ENCODE measurements at places on chromosomes 12 and 14.

DNA sequence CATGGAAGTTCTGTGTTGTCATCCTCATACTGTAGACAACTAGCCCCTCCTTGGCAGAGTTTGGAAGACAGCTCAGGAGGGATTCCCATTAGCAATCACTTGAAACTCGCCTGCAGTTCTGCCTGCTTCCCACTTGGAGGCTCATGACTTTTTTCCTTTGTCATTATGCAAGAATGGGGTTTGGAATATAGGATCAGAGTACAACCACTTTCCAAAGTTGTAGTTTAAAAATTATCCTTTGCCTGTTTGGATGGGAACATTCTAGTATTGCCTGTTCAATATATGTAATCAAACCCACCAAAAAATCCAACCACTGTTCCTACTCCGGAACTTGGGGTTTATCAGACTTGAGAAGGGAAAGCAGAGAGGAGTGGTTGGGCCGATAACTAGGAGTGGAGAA lies 2.1 kb upstream of the GPD1 start:
- no peak for DNase-seq

DNA sequence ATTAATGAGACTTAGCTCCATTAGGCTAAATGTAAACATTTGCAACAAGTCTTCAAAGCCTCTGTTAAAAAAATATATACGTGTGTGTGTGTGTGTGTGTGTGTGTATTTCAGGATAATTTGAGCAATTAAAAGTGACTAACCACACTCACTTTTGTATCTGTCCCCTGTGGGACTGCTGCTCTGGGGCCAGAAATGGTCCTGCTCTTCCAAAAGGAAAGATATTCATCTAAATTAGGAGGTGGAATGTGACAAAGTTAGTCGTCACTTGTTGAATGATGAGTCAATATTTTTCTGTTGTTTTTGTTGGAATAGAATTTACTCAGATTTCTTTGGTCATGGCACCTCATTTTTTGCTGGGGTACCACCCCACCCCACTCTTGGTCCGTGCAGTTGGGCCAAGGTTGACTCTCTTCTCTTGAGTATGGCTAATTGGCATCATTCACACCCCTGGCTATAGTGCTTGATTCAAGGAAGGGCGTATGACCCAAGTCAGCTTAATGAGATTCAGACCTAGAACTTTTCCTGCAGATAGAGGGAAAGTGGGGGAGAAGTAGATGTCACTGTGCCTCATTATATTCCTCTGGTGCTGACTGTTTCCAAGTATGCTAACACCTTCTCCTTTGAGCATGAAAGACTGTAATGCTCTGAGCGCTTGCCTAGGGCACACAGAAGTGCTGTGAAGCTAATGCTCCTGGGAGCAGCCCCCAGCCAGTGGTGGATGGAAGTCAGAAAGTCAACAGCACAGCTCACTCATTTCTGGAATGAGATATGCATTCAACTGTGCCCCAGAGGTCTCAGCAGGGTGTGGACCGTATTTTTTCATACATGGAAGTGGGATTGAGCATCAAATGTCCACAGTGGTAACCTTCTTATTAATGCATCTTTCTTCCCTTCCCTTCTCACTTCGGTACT lies 577.0 kb upstream of the TBX3 start:
- no peak for DNase-seq

DNA sequence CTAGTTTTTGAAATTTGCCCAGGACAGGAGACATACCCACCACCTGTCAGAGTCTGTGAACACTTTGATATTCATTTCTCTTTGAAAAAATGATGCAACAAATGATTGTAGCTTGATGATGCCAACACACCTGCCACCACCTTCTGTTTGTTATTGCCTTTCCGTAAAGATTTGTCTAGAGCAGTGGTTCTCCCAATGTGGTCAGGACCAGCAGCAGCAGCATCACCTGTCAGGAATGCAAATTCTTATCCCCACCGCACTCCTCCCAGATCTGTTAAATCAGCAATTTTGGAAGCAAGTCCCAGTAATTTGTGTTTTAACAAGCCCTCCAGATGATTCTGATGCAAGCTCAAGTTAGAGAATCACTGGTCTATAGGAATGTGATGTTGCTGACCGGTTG lies 9.9 kb downstream of the CCDC175 start:
- no peak for DNase-seq

DNA sequence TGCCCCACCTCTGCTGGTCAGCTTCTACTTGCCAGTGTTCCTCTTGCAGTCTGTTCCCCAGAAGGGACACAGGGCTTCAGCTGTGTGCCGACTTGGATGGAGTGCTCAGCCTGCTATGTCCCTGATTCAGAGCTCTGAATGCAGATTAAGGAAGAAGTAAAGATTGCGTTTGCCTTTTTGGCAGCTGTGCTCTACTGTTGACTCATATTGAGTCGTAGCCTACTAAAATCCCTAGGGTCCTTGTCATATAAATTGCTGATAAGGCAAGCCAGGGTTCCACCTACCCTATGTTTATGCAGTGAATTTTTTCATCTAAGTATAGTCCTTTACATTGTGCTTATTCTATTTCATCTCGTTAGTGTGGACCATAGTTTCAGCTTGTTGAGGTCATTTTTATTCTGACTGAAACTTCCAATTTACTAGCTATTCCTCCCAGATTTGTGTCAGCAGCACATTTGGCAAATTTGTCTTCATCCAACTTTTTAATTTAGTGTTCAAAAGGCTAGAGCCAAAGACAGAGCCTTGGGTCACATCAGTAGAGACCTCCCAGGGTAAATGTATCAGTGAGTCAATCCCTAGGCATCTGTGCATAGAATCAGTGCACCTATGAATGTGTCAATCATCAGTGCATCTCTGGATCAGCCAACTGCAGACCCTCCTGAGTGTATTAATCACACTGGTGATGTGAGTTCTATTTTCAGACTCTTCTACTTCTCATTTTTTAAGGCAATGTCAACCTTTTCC lies 31.9 kb downstream of the CACNA1C start:
- DNase-seq = no peak

DNA sequence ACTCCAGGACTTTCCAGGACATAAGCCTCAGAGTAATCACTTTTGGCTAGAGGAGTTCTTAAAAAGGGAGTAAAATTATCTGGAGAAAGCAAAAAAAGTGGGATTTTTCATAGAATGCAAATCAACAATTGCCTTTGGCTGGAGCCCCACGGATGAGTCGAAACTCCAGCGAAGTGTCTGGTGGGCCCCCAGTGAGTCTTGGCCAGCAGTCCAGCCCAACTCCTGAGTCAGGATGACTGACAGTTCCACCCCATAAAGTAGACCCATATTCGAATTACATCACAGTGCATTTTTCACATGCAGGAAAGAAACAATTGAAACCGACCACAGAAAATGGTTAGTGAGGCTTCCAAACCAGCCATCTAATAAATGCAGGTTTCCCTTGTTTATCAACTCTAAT lies 265.7 kb downstream of the BCL11B start:
- DNase-seq = no peak

- DNase-seq = no peak
These were observed 505 bp upstream of the DENND5B start for GRCh38 chr12:31591380-31591901.

DNA sequence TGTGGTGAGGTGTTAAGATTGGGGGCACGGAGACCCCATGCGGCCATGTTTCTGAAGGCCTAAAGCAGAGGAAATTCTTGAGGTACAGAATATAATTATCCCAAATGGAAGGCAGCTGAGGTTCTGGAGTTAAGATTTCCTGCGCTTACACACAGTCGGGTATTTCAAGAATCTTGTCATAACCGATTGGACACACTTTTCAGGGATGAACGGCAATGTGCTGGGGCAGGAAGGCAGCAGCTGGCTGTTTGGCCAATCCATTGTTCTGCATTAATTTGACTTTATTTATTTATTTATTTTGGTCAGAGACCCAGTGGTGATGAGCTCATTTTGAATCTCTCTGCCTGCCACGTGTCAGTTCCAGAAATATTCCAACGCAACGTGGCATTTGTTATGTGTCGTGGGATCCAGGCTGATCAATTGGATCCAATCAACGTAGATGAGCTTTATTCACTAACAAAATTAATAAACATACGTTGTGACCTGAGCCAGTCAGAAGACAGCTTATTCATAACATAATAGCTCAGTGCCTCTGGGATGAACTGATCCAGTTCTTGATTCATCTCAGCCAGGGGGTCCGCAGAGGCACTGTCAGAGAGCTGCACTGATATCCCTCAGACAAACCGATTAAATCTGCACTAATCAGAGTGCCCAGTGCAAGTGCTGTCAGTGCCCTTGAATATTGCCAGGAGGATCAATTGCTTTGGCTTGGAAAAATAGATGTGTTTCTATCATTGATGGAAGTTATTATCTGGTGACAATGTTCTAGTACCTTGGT lies 181.0 kb downstream of the KTN1 start:
- DNase-seq = no peak

DNA sequence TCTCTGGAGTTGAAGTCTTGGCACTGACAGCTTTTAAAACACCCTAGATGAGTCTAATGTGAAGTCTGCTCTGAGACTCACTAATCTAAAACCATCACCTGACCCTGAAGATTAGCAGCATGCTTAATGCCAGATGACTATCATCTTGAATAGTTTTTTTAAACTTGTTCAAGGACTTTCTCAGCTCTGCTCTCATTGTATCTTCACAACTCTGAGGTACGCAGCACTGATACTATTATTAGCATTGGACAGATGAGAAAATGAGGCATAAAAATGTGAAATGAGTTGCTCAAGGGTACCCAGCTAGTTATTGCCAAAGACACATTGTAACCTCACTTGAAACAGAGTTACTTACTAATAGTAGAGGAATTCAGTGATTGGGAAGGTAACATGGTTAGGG lies 4.8 kb downstream of the SLC38A1 start:
- no peak for DNase-seq

DNA sequence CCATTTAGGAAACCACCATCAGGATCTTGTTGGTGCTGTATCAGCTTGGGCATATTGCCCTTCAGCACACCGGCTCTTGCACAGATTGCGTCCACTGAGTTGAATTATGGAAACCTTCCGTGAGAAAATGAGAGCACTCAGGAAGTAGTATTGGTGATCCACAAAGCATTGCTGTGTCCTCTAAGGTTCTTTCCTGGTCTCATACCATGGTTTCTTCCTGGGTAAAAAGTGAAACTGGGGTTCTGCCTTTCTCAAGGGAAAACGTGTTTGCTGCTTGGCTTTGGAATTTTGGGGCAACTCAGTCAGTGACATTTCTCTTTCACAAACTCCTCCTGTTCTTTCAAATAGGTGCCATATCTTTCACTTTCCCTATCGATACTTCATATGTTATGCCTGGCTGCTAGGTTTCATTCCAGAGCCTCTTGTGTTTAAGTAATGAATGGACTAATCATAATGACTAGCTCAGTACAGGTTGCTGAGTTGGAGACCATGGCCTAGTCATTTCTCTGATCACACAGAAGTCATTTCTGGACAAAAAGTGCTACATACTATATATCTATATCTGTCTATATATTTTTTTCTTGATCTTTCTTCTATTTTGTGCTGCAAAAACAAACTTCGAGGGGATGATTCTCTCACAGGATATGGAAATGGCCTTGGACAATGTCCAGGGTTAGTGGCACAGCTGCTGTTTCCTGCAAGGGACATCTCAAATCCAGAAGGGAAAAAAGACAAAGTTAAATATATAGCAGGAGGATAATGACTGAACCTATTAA lies 423.4 kb downstream of the ZFP36L1 start:
- no peak for DNase-seq

DNA sequence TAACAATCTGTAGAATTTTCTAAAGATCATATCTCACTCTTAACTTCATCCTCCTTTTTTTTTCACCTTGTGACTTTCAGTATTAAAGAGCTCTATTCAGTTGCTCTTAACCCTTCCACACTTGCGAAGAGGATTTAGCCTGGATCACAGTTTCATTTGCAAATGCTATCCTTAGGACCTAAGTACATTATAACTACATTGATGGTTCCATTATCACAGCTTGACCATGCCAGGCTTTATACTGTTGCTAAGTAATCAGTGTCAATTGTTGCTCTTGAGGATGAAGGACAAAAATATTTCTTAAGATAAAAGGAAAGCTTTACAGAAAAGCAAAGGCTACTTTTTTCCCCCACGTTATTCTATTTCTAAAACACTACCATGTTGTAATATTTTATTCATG lies 122.2 kb downstream of the PDZRN4 start:
- DNase-seq = no peak

DNA sequence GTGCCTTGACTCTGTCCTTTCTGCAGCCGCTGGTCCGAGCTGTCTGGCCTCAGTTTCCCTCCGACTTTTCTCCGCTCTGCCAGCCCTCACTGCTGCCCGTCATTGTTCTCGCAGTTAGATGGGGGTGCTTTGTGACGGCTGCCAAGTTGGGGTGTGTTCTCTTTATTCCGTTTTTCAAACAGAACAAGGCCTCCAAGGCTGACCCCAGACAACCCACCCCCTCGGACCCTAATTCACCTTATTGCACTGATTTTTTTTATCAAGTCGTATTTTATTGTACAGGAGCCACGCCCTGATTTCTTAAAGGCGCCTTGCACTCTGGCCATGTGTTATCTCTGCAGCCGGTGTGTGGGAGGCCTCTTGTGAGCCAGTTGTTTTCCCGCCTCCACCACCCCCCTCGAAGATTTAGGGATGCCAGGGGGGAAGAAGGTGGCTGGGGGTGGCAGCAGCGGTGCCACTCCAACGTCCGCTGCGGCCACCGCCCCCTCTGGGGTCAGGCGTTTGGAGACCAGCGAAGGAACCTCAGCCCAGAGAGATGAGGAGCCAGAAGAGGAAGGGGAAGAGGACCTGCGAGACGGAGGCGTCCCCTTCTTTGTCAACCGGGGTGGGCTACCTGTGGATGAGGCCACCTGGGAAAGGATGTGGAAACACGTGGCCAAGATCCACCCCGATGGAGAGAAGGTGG lies 1.3 kb downstream of the VASH1 start:
- DNase-seq = no peak

DNA sequence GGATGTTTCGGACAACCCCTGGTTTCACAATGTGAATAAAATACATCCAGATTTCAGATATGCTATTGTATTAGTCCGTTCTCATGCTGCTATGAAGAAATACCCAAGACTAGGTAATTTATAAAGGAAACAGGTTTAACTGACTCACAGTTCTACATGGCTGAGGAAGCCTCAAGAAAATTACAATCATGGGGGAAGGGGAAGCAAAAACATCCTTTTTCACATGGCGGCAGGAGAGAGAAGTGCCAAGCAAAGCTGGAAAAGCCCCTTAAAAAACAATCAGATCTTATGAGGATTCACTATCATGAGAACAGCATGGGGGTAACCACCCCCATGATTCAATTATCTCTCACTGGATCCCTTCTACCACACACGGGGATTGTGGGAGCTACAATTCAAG lies 451.7 kb downstream of the MDGA2 start:
- no peak for DNase-seq

GRCh38 chr12:124094188-124094587 lies 121.2 kb downstream of the ZNF664 start:
- DNase-seq = no peak

- DNase-seq = no peak
These were observed 341.4 kb downstream of the RAD51B start for GRCh38 chr14:68160779-68161546.

DNA sequence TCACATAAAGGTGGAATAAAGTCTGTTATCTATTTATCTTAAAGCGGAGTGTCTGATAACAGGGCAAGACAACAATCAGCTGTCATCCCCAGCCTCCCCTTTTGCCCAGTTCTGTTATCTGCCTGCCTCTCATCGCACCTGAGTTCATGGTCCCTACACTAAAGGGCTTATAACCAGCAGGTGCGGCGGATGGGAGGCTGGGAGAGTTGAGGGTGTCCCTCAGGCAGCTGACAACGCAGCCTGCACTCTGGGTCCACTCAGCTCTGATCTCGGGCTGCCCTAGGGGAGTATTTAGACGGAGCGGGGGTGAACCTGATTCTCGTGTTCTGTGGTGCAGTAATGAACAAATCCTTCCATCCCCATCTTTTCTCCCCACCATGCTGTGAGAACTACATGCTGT lies 34.0 kb upstream of the JDP2 start:
- no peak for DNase-seq
